Upper lobe of right lung (tissue), 1 donor: ENCODE measurements at places on chromosomes 3 and 15.

- no peak for DNase-seq
Observed at GRCh38 chr3:148146947-148147826, 550.5 kb upstream of the AGTR1 start.

- DNase-seq = no peak
Observed at GRCh38 chr15:23483821-23484299, 36.8 kb upstream of the GOLGA6L2 start.

- no peak for DNase-seq
Observed at GRCh38 chr3:107850681-107851080, 240.2 kb downstream of the CD47 start.

GRCh38 chr3:39415983-39416382 is 9.5 kb downstream of the RPSA start:
- DNase-seq = no peak

GRCh38 chr3:117550766-117551165 is 841.2 kb downstream of the TUSC7 start:
- no peak for DNase-seq

GRCh38 chr3:38169027-38169317 is 3.6 kb downstream of the OXSR1 start:
- DNase-seq = no peak

GRCh38 chr3:39196034-39196433 is 3.6 kb upstream of the XIRP1 start:
- DNase-seq = no peak

DNA sequence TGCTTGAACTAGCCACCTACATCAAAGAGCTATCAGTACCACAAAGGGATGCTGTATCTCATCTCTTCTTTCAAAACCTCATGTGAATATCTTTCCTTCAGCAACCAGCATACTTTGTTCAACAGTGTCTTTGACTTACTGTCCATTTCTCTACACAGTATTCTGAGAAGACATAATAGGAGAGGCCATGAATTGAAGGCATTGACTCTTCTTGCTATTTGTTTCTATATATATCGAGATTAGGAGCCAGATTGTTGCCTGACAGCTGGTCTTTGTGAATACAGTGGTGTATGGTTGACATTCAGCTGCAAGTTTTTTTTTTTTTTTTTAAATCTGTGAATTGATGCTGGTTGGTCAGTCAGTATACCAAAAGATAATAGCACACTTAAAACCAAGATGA is 12.1 kb upstream of the CSRNP1 start:
- DNase-seq = no peak

DNA sequence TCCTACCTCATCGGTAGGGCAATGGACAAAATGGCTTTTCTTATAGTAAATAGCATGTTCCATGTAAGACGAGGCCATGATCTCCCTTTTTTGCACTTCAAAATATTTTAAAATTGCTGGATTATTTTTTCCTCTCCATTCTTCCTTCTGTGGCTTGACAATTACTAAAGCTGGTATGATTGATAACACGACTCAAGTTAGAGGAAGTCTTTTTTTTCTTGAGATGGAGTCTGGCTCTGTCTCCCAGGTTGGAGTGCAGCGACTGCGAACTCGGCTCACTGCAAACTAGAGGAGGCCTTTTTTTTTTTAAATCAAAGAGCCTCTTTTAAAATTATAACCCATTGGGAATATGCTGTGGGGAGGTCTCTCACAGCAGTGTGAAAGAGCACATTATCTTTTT is 124.5 kb upstream of the TBL1XR1 start:
- no peak for DNase-seq
